Foreskin melanocyte (primary cell): ENCODE measurements at places on chromosomes 2 and 18.

GRCh38 chr18:45332871-45333270 is 282.4 kb upstream of the SLC14A2 start:
- no peak for DNase-seq

DNA sequence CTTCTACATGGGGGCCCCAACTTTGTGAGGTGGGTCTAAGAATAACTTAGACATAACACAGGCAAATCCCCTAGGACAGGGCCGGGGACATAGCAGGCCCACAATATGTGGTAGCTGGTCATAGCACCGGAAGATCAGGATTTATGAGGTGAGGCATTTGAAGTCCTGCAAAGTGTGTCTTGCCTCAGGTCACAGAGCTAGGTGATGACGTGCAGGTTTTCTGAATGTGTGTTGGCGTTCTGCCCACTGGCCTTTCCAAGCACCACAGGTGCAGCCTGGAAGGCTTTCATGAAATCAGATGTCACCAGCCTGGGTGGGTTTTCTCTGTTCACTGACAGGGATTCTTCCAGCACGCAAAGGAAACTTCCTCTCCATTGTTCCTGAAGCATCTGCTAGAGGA is 119.1 kb downstream of the LRATD1 start:
- DNase-seq, result no peak

DNA sequence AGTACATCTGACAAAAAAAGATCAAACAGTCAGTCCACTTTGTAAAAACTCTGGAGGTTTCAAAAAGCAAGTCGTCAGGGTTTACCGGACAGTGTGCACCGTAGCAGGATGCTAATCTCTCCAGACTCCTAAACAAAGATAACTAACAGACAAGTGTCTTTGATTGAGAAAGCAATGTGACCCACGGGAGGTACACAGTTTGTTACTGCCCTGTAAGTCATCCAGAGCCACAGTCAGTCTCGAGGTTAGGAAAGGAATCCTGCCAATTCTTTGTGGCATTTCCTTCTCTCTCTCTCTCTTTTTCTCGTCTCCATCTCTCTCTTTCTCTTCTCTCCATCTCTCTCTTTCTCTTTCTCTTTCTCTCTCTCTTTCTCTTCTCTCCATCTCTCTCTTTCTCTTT is 42.8 kb downstream of the LRRTM4 start:
- DNase-seq, result no peak

GRCh38 chr2:204477358-204477950 is 67.8 kb upstream of the PARD3B start:
- DNase-seq, result no peak

DNA sequence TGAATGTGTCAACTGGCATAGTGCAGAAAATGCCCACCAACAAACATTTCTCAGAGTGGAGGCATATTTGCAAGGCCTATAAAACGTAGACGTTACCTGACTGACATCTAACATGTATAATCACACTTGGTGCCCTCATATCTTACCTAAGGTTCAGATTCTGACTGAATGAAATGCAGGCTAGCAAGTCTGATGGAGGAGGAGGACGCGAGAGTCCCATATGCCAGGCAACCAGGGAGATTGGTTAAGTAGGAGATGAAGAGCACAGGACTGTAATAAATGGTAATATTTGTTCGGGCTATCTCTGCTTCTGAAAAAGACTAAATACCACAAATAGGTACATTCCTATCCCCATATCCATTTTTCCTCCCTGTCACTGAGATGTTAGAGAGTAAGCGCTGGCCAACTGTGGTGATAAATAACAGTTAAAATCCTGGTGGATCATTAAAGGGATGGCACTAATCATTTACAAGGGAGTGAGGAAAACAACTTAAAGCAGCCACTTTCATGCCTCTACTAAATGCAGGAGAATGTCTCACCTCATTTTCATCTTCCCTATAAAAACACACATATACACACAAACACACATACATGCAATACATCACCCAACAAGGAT is 217.2 kb downstream of the TMEM163 start:
- no peak for DNase-seq
